Right atrium auricular region (tissue), 2 donors: ENCODE measurements at places on chromosomes 7 and 10.

- no peak for DNase-seq
These were observed 46.1 kb upstream of the FMC1 start for GRCh38 chr7:139294951-139295575.

DNA sequence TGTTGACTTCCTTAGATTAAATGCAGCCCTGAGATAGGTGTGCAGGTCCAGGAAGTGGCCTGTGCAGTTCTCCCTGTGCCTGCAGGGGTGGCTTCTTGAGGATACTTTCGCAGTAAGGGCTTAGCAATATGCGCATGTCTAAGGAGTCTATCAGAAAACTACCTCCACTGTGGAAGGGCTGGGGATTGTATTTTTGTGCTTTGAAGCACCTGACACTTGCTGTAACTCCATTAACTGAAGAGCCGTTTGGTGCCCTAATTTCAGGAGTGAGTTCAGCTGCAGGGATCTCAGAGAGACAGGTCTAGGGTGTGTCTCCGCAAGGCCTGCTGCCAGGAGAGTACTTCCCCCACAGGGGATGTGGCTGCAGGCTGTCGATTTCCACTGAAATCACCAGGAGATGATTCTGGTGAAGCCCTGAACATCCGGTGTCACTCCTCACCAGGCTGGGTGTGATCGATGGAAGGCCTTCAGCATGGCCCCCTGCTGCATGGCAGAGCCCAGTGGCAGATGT is 35.5 kb downstream of the IKZF1 start:
- no peak for DNase-seq

GRCh38 chr7:69696054-69696591 is 97.8 kb downstream of the AUTS2 start:
- DNase-seq = no peak

- no peak for DNase-seq
These were observed 54.8 kb upstream of the CALD1 start for GRCh38 chr7:134724606-134725005.

DNA sequence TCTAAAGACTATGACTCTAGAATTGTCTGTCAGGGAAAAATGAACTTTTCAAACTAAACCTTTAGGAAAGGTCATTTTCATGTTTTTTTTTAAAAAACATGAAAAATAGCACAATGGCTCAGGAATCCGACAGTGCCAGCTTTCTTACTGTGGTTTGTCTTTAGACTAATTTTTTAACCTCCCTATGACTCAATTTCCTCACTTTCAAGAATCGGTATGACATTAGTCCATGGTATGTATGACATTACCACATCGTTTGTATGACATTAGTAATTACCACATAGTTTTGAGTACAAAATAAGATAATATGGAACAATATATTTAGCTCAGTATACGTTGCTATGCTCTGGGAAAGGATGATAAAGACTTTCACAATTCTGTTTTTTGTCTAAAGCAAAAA is 383.2 kb downstream of the PTPRN2 start:
- DNase-seq = no peak
